T follicular helper cell (primary cell): ENCODE measurements at places on chromosomes 13 and 19.

DNA sequence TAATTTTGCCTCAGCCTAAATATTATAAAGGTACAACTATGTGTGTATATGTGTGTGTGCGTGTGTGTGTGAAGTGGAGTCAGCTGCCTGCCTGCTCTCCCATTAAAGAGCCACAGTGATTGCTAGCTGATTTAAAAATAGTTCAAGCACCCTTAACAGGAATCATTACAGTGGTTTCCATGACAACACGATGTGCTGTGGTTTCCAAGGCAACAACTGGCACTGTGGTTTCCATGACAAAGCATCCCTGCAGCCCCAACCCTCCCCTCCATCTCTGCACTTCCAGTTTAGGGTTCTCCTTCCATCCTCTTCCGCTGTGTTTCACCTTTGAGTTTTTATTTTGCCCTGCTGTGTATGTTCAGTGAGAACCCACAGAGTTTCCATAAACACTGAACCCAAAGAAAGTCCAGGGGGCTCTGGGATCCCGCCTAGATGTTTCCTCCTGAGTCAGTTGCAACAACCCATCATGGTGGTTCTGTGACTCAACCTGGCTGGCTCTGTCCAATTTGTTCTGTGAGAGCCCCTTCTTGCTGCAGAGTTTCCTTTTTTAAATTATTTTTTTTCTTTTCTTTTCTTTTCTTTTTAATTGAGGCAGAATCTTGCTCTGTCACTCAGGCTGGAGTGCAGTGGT is 7.1 kb upstream of the PNMA8A start:
- DNase-seq = no peak

GRCh38 chr13:24127116-24127631 is 33.3 kb upstream of the SPATA13 start:
- no peak for DNase-seq

GRCh38 chr13:92044351-92044750 is 645.9 kb downstream of the GPC5 start:
- no peak for DNase-seq

- DNase-seq = no peak
These were observed 3.5 kb upstream of the SBNO2 start for GRCh38 chr19:1177322-1178114.
